ENCODE measurements at places on chromosomes 6 and 20.
A peak's percentile ranks its signal among the peaks of the same experiment; 100 is the strongest.

DNA sequence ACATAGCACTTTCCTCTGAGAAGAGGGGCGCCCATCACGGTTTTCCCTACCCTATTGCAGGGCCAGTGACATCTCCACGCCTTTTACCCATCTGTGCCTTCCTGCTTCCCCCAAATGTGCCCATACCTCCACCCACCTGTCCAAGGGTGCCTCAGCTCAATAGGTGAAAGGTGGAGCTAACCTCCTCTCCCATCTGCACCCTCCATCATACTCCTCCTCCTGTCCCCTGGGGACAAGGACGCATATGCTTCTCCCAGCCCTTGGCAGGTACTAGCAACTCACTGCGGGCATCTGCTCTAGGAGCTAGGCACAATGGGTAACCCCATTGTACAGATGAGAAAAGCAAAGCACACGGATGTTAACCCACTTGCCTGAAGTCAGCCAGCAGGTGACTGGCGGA lies 62.8 kb downstream of the STK35 start:
- no peak for DNase-seq

DNA sequence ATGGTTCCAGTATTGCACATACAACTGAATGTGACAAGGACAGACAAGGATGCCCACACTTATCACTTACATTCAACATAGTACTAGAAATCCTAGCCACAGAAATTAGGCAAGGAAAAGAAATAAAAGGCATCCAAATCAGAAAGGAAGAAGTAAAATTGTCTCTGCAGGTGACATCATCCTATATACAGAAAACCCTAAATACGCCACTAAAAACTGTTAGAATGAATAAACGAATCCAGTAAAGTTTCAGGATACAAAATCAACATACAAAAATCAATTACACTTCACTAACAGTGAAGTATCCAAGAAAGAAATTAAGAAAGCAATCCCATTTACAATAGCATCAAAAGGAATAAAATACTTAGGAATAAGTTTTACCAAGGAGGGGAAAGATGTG lies 66.1 kb downstream of the FAM217A start:
- no peak for DNase-seq

DNA sequence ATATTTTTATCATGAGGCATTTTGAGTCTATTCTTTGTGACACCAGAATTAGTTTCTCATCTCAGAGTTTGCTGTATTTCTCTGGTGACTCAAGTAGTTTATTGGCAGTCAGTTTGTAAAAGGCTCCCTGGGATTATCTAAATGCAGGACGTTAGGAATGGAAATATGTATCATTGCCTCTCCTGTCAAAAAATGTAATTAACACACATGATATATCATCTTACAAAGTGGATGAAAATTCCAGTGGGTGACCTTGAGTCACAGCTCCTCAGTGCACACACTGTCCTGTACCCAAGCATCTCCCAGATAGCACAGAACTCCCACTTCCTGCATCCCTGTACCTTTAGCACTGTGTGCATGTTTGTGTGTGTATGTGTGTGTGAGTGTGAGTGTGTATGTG lies 258.6 kb downstream of the LAMA2 start:
- peak; percentile 26 for DNase-seq

DNA sequence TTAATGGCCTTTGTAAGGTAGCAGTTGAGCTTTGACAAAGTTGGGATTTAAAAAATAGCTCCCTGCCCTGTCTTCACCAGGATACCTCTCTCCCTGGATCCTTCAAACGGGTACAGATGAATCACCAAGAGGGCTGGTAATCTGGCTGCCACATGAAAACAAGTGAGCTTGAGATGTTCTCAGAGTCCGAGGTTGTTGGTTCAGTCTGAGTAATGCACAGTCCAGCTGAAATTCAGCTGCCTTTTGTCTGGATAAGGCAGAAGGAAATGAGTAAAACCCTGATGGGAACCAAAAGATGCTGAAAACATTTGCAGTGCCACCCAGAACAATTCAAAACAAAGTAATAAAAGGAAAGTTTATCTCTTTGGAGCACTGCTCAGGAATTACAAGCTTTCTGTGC lies 86.8 kb downstream of the GJA1 start:
- peak; percentile 97 for DNase-seq

DNA sequence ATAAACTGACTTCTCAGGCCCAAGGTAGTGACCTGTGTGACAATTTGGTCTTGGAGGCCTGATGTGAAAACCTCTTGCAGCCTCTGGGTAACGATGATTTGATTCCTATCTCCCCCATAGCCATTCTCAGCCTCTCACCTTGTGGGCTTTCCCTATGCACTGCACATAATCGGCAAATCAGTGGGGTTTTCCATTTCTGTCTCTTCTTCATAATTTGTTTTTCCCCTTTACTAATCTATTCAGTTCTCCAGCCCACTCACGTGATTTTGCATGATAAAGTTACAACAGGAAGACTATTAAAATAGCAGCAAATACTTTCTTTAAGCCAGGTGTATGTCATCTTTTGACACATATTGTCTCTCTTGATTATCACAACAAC lies 893.7 kb downstream of the TFAP2A start:
- DNase-seq, result no peak

DNA sequence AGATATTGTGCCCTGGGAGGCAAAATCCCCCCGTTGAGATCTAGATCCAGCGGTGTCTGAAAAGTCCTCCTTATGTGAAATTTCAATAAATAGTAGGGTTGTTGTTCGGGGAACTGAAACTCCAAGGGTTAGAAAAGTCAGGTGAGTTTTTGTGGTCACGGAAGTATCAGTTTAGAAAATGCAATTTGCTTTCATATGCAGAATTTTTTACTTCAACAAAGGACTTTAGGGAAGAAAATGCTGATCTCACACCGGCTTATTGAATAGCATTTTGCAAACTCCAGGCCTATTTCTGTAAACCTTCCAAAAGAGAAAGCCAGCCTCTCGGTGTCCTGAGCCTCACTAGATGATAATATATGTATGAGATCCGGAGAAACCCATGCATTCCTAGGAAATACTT lies 254.7 kb downstream of the TSHZ2 start:
- no peak for DNase-seq

DNA sequence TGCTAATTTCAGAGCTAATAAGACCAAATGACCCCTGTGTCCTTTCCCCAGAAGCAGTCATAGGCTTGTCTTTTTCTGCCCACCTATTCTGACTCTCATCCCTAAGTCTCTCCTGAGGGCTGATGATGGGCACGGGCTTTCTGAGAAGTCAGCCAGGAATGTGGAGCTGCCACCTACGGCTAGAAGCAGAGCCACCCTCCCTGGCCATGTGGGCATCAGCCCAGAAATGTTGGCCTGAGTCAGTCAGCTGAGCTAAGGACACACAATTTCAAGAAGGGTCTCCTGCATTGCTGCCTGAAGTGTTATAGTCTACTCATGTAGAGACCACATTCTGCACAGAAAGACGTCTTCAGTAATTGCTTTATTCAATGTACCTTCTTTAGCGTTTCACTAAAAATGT lies 17.1 kb downstream of the MYLIP start:
- no peak for DNase-seq

DNA sequence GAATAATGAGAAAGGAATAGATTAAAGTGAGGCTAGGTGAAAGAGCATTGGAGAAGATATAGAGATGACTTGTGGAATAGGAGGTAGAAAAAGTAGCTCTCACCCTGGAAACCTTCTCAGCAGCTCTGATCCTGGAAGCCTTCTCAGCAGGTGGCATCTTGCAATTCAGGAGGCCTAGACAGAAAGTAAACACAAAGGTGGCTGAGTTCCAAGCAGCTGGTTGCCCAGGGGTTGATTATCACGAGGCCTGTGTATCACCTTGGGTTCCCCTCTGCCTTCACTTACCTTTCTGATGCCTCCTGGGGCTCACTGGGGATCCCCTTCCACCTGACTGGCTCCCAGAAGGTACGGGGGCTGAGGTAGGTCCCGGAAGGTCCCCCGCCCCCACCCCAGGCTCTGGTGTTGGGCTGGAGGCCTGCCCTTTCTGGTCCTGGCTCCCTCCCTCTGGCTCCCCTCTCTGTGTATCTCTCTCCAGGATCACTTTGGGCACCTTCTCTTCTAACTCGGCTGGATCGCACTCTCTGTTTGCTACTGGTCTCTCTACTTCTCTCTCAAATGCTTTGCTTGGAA lies 9.7 kb downstream of the MDC1 start:
- no peak for DNase-seq

GRCh38 chr6:168152306-168152963 lies 73.4 kb upstream of the FRMD1 start:
- no peak for DNase-seq

DNA sequence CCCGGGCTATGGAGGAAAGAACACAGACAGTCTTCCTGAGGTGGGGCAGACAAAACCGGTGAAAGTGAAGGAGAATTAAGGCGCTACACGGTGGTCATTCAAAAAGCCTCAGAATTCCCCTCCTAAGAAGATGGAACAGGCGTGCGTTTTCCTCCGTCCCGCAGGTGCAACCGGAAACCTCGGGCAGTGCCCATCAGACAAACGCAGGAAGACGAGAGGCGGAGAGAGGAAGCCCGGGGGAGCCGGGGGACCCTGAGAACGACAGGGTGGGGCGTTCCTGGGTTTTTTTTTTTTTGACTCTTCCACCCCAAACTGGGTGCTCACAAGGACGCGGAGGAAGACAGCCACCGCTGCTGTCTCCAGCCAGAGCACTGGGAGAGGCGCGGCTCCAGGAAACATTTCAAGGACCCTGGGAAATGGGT lies 25.4 kb downstream of the TTLL2 start:
- DNase-seq, result no peak

DNA sequence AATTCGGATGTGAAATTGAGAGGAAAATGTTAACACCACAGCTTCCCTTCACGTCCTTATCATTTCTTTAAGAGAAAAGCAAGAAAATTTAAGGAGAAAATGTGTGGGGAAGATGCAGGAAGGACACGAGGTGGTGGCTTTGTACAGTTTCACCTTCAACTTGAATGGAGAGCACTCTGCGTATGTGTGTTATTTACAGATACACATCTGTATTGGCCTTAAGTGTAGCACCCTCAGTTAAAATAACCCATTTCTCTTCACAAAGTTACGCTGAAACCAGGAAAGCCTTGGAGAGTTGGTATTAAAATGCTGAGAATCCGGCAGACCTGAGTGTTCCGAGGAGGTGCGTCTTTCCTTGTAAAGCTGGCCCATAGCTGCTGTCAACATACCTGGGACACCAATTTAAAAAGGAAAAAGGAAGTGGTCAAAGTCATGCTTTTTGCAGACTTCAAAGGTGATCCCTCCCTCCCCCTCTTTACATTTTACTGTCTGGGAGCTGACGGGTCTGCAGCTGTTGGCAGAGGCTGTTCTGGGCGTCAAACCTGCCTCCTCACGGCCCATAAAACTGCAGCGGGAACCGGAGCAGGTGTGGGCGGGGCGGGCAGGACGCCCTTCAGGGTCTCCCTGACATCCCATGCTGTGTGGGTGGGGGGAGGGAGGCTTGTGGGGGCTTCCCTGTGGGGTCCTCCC lies 61.3 kb upstream of the TBXT start:
- DNase-seq, result no peak

DNA sequence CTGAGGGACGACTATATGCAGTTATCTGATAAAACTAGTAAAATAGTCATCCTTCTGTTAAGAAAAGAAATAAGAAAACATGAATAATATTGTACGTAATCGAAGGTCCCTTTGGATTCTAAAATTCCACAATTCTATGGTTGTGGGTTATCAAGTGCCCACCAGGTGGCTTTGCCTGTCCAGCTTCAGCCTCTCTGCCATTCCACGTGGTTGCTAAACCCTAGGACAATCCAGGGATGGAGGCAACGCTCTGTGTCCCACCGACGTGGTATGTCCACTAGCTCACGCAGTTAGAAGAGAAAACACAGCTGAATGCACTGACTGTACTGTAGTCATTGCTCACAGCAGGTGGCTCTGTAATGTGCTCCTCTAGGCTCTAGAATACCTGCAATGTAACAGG lies 349.3 kb downstream of the FARS2 start:
- DNase-seq, result no peak

GRCh38 chr6:158006331-158006730 lies 24.7 kb downstream of the SYNJ2 start:
- DNase-seq, result no peak

DNA sequence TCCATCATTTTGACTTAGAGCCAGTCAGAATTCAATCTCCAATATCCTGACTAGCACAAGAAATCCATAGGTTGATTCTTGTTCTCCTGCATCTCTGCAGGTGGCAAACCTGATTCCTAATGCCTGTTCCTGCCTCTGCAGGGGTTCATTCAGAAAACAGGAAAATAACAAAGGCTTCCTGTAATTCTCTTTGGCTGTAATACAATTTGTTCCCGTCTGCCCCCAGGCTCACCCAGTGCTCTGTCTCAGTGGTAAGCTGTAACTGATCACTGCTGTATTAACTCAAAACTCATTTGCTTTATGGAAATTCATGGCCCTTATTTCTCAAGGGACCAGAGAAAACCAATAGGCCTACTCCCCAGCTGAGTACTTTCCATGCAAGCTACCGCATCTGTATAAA lies 88.6 kb downstream of the OPRM1 start:
- DNase-seq, result no peak

GRCh38 chr6:227074-227782 lies 65.1 kb upstream of the DUSP22 start:
- no peak for DNase-seq

DNA sequence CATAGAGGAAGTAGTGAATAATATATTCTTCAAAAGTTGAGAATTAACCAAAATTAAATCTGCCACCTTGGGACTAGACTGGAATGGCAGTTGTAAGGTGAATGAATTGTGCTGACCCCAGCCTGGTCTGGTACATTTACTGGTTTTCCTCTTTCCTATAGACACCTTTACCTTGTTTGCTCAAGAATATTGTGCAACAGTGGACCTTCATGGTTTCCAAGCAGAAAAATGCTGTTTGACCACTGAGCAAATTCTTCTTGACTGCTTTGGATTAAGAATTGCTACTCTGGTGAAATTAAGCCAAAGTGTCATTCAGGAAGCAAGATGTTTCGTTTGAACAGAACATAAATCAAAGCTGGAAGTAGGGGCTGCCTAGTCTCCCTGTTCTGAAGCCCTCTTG lies 156.6 kb upstream of the TAB2 start:
- no peak for DNase-seq

DNA sequence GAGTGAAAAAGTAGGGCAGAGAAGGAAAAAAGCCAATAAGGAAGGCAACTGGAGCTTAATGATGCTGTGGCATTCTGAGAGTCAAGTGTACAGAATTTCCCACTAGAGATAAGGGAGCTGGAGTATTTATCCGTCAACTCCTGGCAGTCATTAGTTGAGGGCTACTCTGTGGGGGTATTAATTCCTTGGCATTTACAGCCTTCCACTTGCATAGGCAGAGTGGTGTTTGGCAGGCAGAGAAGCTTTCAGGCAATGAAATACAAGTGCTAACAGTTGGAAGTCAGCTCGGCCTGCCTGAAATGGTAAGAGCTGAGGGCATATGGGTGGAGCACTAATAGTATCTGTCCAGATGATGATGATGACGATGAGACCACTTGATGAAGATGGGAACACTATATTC lies 207.3 kb upstream of the FLRT3 start:
- no peak for DNase-seq

- peak; percentile 23 for DNase-seq
Observed at GRCh38 chr6:28758046-28758817, 165.6 kb downstream of the TRIM27 start.

GRCh38 chr6:47247227-47247797 lies 62.4 kb downstream of the TNFRSF21 start:
- DNase-seq, result no peak
